ENCODE measurements at places on chromosomes 2 and 18. TPM values are rescaled to one million over a fixed set of nuclear protein-coding genes. Genes with fewer than 3 reads are reported as not detected.

- no peak for DNase-seq
These were observed 1.0 kb upstream of the GPR35 start for GRCh38 chr2:240624011-240624949.

The HOXD3 gene
- total RNA-seq = not detected

The IL18RAP gene
- total RNA-seq = not detected

The C2orf72 gene
- 0.09 TPM for total RNA-seq

GRCh38 chr2:118242216-118242615, 153.9 kb downstream of the INSIG2 start:
- DNase-seq = no peak

The SP140 gene
- total RNA-seq = 0.09 TPM

GRCh38 chr2:100178864-100179263, 36.5 kb upstream of the AFF3 start:
- DNase-seq = no peak

GRCh38 chr18:30568333-30568732, 474.2 kb downstream of the DSC3 start:
- no peak for DNase-seq

DNA sequence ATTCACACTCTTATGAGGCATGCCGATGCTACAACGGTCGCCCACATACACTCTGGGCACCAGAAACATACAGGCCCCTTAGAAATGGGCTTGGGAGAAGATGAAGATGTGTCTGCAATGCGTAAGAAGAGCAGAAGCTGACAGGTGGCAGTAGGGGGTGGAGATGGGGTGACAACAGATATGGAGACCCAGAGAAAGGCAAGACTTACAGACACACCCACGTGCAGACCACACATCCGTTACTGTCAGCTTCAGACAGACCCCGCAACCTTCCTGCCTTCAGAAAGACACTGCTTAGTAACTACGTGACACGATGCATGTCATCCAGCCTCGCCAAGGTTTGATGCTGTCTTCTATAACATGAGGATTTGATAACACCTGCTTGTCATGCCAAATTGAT, 89.5 kb downstream of the ZFP36L2 start:
- no peak for DNase-seq

DNA sequence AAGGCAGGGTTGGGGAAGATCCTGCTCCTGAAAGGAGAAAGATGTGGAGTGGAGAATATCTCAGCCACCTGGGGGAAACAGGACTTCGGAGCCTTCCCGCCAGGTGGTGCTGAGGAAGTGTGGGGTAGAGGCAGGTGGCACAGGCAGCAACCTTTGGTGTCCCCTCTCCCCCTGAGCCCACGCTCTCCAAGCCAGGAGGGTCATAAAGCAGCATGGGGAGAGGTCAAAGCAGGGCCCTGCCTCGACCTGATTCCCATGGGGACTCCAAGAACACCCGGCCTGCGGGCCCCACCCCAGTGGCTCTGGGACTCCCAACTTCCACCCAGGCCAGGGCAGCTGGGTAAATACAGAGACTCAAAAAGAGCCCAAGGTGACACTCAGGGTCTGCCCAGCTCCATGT, 54.3 kb upstream of the SLC66A3 start:
- no peak for DNase-seq

The MXD1 gene
- 4.7 TPM for total RNA-seq

Measured in heart right ventricle (tissue), 16 donors.